H9 (cell line): ENCODE measurements at places on chromosomes 2 and 18. TPM values are rescaled to one million over a fixed set of nuclear protein-coding genes. Genes with fewer than 3 reads are reported as not detected.

- peak; percentile 39 for DNase-seq
These were observed 73.2 kb downstream of the PLA2R1 start for GRCh38 chr2:159989249-159989648.

DNA sequence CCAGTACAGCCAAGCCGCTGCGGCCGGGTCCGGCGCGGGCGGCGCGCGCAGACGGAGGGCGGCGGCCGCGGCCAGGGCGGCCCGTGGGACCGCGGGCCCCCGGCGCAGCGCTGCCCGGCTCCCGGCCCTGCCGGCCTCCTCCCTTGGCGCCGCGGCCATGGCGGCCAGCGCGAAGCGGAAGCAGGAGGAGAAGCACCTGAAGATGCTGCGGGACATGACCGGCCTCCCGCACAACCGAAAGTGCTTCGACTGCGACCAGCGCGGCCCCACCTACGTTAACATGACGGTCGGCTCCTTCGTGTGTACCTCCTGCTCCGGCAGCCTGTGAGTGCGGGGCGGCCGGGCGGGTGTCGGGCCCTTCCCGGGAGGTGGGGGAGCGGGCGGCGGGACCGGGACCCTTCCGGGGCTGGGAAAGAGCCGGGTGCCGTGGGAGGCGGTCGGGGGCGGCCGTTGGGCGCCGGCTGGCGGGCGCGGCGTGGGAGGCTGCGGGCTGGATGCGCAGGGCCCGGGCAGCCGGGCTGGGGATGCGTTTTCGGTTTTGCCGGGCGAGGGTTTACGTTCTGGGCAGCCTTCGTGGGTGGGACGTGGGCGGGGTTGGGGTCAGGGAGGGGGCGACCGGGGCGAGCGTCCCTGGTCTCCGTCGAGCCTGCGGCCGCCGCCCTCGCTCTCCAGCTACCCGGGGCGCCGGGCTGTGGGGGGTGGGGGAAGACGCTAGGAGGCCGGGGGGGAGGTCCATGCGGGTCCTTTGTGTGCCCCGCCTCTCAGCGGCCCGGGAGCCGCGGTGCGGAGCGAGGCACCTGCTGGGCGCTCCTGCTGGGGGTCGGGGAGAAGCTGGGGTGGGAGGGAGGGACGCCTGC is 537 bp downstream of the AGFG1 start:
- DNase-seq: peak; percentile 48

DNA sequence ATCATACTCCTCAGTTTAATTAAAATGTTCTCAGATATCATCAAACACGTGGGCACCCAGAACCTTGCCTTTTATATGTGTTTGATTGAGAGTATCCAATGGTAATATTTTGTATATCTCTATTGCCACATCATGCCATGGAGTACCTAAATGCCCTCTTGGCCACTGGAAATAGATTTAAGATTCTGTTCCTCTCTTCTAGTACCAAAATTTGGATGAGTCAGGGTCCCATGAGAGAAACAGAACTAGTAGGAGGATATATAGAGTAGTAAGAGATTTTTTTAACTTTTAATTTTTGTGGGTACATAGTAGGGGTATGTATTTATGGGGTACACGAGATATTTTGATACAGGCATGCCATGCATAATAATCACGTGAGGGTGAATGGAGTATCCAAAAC is 9.6 kb upstream of the ZAP70 start:
- no peak for DNase-seq

- DNase-seq: no peak
These were observed 91.9 kb upstream of the GPC1 start for GRCh38 chr2:240343548-240343947.

DNA sequence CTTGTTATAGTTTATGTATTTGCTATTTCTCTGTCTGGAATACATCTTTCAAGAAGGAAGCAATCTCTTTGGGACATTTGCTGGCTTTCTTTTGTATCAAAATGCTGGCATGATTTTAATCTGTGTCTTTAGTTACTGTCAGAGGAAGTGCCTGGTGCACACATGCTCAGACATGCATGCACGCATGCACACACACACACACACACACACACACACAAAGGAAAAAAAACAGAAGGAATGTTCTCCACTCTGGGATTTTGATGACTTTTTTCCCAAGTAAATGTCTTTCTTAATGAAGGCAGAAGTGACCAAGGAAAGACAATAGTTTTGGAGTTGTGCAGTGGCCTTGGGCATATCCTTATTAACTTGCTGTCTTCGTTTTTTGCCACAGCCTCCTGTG is 6.7 kb downstream of the GNAL start:
- no peak for DNase-seq

DNA sequence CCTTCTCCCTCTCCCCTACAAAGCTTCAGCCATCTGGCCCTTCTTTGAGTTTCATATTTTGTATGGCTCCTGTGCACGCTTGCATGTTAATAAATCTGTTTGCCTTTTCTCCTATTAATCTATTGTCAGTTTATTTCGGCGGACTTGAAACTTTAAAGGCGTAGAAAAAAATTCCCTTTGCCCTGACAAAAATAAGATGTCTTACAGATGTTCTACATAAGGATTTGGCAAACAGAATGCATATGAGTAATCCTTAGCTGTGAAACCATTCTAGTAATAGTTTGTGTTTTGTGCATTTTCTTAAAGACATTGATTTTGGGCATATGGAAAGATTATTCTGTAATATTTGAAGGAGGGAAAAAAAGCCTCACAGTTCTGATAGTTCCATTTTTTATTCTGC is 15.0 kb upstream of the BMPR2 start:
- no peak for DNase-seq

GRCh38 chr18:27164905-27165304 is 20.2 kb downstream of the CHST9 start:
- DNase-seq: no peak

KIAA2012 gene
- not detected in 2 replicates for total RNA-seq
